CD4-positive, alpha-beta memory T cell (primary cell): ENCODE measurements at places on chromosomes 7 and 10.

- no peak for DNase-seq
These were observed 63.1 kb upstream of the MEOX2 start for GRCh38 chr7:15749631-15750030.

- DNase-seq = no peak
These were observed 316.0 kb upstream of the AOAH start for GRCh38 chr7:37040330-37040729.

DNA sequence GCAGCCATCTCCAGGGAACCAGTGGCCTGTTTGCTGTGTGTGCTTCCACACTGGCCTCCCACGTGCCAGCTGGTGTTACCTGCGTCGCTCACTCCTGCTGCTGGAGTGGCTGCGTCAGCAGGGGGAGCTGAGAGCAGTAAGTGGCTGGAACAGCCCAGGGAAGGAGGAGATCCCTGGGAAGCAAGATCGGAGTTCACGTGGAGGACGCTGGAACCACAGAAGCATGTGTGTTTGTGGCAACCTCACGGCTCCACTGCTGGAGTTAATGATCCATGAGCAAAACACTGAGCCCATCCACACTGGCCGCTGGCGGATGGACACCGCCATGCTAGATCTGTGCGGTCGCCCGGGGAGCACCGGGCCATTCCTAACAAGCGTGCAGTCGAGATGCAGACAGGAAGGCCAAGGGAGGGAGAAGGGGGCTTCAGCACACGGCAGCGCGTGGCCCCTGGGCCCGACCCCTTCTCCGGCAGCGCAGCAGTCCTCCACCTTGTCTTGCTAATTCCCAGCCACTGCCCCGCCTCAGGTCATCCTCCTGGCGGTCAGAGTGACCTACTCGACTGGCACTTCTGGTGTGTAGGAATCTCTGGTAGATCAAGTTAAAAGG is 68.5 kb upstream of the EEPD1 start:
- DNase-seq = no peak

DNA sequence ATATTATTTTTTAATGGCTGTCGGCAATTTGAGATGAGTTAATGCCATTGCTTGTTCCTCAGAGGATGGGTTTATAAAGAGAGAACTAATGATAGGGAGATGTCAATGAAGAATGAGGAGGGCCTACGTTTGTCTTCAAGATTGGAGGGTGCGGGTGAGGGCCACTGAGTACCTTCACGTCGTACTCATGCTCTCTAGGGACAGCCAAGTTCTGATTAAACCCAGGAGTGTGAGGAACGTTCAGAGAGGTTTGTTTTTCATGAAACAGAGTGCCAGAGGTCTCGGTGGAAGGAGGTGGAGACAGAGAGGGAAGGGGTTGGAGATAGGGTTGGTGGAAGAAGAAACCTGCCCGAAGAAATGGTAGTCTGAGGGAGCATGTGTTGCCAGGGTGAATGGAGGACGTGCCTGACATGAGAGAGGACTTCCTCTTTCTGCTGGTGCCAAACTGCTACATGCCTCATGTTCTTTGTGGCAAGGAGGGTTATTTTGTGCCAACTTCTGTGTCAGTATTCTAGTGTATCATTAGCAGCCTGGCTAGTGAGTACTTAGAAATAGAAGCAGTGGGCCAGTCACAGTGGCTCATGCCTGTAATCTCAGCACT is 8.9 kb downstream of the DHTKD1 start:
- DNase-seq = no peak

- no peak for DNase-seq
These were observed 951.6 kb downstream of the ANKRD7 start for GRCh38 chr7:119175911-119176627.

DNA sequence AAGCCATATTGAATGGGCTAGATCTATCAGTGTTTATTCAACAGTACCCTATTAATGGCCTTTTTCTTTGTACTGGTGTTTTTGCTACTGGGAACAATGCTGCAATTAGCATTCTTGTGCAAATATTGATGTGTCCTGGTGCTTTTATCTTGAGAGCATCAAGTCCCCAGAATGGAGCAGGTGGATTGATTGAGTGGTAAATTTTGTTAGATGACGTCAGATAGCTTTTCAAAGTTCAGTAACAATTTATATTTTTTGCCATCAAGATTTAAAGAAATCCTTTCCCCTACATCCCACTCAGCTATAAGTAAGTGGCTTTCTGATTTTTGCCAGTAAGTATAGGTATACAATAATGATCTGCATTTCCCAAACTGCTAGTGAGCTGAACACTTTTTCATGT is 63.4 kb upstream of the SYPL1 start:
- no peak for DNase-seq

- DNase-seq = no peak
These were observed 17.4 kb downstream of the KPNA7 start for GRCh38 chr7:99190359-99191009.

DNA sequence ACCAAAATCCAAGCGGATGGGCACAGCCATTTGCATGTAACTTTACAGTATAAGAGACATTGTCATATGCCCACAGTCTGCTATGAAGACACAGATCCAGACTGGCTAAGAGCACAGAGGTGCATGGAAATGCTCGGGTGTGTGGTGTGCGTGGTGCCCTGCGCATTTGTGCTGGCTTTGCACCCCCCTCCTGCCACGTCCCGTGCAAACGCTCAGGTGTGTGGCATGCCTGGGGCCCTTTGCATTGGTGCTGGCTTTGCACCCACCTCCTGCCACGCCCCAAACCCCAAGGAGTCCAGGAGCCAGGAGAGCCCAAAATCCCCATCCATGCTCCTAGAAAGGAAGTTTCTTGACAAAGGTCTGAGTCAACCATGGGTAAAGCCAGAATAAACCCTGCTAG is 306.2 kb downstream of the PTPRN2 start:
- DNase-seq = no peak

GRCh38 chr10:114915294-114915693 is 22.7 kb upstream of the TRUB1 start:
- no peak for DNase-seq

GRCh38 chr7:44971188-44971901 is 7.5 kb downstream of the MYO1G start:
- DNase-seq = no peak

- DNase-seq = no peak
These were observed 126.7 kb downstream of the RGS10 start for GRCh38 chr10:119415536-119416503.

DNA sequence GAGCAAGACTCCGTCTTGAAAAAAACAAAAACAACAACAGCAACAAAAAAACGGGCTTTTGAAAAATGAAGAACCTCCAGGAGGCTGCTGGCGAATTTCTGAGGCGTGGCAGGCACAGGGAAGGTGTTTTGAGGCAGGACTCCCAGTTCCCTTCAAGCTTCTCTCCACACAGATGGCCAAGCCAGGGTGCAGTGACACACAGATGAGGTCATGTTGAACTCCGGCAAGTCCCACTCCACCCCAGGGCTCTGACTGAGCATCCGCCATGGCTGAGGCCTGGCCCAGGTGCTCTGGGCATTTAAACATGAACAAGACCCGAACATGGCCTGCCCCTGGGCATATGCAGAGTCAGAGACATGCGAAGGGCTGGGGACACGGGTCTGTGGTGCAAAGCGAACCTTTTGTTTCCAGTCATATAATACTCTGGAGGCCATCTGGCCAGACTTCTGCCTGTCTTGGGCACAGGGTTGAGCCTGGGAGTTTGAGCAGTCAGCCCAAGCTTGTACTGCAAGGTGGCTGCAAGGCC is 514.6 kb upstream of the FOXK1 start:
- DNase-seq = no peak

DNA sequence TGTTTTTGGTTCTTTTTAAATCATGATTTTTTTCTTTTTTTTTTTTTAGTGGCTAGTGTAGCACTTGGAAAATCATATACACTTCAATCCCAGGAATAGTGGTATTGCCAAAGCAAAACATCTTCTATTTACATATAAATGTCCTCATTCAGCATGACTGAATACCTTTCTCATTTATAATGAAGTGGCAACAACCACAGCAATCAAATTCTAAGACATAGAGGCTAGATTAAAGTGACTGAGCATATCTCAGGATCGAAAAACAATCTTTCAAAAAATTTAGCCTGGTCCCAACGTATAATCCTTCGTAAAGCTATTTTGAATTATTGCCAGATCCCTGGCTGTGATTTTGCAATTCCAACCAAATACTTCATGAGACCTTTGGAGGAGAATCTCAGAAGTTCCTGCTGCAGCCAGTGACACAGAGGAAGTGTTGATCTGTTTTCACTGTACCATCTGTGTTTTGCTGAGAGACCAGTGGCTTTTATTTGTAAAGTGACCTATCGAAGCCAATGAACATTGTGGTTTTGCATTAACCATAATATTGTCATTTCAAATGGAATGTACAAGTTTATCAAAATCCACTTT is 29.8 kb upstream of the SP8 start:
- DNase-seq = no peak

GRCh38 chr7:47047384-47047783 is 534.5 kb downstream of the TNS3 start:
- no peak for DNase-seq

DNA sequence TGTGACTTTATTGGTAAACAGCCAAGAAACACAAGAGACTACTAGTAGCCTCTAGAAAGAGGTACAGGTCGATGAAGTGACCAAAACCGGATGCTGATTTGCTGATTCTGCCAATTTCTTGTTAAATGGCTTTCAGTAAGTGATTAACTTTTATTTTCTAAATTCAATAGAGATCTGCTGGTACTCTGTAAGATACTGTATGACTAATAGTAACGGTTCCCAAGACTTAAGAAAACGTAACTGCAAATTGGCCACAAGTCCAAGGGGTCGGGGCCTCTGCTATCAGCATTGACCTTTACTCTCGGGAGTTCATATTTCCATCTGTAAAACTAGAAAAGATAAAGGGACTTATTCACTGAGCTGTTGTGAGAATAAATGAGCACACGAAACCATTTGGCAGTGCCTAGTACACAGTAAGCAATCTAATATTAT is 1.4 kb downstream of the FAM3C start:
- DNase-seq = no peak

GRCh38 chr10:108735380-108735779 is 1187.9 kb downstream of the XPNPEP1 start:
- DNase-seq = no peak

DNA sequence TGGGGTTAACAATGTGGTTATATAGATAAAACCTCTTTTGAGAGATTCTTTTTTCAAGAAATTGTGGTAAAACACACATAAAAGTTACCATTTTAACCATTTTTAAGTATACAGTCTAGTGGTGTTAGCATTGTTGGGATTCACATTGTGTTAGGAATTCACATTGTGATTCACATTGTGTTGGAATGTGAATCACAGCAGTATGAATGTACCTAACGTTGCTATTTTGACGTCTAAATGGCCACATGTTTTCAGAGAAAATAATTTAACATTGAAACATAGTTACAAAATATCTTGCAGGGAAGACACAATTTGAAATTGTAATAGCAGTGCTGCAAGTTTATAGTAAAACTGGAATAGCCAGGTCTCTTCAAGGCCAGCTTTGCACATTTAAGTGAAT is 129.0 kb downstream of the BICC1 start:
- no peak for DNase-seq

DNA sequence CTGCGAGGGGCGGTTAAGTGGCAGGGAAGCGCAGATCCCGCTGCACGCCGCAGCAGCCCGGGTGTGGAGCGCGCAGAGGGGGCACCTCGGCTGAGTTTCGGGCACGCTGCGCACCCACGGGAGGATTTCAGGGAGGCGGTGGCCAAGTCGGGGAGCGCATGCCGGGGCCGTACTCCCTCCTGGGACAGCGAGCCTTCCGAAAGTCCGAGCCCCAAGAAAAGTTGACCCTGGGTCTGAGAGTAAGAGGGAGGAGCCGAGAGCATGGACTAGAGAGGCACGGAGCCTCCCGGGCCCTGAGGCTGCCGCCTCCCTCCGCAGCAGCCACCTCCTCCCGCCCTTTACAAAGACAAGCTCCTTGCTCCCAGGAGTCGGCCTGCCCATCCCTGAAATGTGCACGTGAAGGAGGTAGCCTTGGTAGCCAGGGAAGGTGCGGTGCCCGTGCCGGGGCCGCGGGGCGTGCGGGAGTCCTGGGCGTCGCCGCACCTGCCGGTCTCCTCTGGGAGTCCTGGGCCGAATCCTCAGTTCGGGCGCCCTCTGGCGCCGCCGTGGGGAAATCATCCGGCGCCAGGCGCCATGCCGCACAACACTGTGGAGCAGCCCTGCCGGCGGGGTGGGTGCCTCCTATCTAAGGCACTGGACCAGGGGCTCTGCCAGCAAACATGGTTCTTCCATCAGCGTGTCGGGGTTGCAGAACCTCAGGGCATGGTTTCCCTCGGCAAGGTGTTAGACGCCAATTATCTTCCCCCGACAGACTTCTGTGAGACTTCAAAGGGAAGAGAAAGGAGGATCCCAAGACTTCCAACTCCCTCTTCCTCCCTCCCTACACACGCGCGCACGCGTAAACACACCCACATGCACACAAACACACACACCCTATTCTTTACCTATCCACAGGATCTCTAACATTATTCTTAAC is 104.0 kb downstream of the TRIL start:
- peak; percentile 44 for DNase-seq

- no peak for DNase-seq
These were observed 10.2 kb downstream of the VENTX start for GRCh38 chr10:133247681-133248333.

GRCh38 chr10:32950591-32951108 is 7.4 kb downstream of the ITGB1 start:
- no peak for DNase-seq

DNA sequence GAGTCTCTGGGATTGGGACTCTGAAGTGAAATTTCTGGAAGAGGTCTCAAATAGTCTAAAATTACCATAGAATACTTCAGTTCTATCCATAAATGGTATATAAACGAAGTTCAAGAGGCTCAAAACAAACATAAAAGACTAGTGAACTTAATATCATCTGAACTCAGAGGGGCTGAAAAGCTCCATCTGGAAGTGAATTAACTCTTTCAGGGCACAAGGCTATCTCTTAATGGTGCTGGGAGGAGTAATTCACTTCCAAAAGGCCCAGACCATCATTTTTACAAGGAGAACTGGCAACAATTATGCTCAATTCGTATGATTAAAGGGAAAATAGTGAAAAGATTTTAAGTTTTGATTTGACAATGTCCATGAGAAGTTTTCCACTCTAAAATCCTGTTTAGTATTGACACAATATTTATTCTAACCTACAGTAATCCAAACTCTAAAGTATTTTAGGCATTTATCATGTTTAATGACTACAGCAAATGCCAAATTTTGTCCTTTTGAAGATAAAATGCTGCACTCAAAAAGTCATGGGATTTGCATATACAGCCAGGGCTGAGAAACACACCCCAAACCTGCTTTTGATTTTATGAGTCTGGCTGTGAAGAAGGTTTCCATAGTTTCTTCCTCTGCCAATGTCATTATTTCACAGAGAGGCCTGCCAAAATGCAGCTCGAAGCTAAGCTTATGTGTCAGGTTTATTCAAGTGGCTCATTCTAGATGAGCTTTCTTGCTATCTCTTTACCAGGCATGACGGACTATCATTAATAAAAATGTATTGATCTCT is 143.9 kb downstream of the HIBADH start:
- no peak for DNase-seq

DNA sequence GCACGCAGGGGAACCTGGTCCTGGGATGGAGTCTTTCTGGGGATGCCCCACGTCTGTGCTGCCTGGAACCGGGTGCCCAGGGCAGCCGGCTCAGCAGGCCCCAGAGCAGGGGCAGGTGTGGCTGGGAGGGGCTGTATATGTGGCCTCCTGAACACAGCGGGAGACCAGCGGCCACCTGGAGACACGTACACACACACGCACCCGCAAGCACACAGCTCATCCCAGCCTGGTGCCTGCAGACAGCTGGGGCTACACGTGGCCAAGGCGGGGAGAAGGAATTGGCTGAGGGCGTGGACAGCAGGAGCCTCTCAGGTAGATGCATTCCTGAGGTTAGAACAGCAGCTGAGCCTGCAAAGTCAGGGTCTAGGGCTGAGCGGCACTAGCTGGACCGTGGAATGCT is 14.0 kb downstream of the ADAM8 start:
- no peak for DNase-seq

GRCh38 chr10:25017661-25018060 is 1.2 kb downstream of the THNSL1 start:
- DNase-seq = no peak
